Lower lobe of right lung (tissue), 2 donors: ENCODE measurements at places on chromosomes 2 and 18. TPM values are rescaled to one million over a fixed set of nuclear protein-coding genes. Genes with fewer than 3 reads are reported as not detected.

Gene ANO7
- total RNA-seq, result 1.3 TPM

Gene CNOT11
- 29.3 TPM for total RNA-seq

Gene LYPD6
- total RNA-seq, result 0.47 TPM

Gene FER1L5
- total RNA-seq, result 0.44 TPM

Gene DCTN1
- 142 TPM for total RNA-seq

Gene KCNS3
- total RNA-seq, result 28.7 TPM

Gene CRYBA2
- not detected for total RNA-seq

Gene CNTNAP5
- not detected for total RNA-seq

Gene CEP76
- total RNA-seq, result 5.0 TPM

Gene BOLL
- total RNA-seq, result not detected
